Esophagus squamous epithelium (tissue), 5 donors: ENCODE measurements at places on chromosomes 4 and X.

- no peak for DNase-seq
Measured at GRCh38 chrX:43640482-43640881, 15.6 kb upstream of the MAOA start.

DNA sequence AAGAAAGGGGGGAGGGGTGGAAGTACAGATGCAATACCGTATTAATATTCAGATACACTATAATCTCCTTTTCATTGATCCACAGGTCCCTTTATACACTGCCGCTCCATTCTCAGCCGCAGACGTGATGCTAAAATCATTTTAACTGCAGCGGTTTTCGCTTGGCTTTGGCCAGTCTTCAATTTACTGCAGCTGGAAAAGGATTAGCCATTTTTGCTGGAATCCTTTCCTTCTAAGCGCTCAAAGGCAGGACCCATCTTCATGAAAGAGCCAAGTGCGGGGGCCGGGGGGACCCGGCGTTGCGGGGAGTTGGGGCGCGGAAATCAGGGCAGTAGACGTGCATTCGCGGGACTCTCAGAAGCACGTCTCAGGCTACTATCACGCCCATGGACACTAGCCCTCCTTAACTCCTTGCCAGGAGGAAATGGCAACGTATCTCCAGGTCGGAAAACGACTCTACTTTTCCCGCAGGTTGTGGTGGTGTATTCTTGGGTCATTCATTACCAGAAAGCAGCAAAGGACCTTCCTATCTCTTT, 1.7 kb upstream of the PCDH10 start:
- no peak for DNase-seq

DNA sequence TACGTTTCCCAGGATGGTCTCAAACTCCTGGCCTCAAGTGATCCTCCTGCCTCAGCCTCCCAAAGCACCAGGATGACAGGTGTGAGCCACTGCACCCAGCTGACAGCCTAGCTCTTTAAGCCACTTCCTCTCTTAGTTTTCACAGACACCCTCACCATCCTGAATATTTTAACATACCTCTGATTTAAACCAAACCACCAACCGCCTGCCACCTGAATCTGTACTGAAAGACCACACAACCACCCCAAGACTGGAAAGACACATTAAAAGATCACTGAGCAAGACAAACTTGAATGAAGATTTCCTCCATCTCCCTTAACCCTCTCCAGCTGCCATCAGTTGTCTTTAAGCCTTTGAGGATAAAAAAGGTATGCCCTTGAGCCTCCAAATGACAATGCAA, 110.6 kb downstream of the SH3KBP1 start:
- no peak for DNase-seq

- DNase-seq, result no peak
Measured at GRCh38 chr4:4985844-4986243, 33.4 kb downstream of the CYTL1 start.
